Stimulated activated CD4-positive, alpha-beta T cell treated with anti-CD3 and anti-CD28 coated beads, TNF-alpha, amount 100 ng/mL, for 1 hour (primary cell): ENCODE measurements at places on chromosomes 16 and 17.

DNA sequence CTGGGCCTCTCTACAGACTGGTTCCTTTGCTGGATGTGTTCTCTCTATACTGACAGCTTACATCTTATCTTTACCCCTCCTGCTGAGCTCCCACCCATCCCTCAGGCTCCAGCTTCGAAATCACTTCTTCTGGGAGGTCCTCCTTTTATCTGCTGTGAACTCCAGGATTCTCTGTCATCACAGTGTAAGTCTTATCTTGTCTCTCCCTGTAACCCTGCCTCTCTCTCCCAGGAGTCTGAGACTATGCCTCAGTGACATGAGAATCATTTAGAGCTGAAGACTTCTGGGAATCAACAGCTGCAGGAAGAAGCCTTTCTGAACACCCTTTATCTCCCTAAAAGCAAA is 148.1 kb upstream of the HS3ST3A1 start:
- DNase-seq = no peak

DNA sequence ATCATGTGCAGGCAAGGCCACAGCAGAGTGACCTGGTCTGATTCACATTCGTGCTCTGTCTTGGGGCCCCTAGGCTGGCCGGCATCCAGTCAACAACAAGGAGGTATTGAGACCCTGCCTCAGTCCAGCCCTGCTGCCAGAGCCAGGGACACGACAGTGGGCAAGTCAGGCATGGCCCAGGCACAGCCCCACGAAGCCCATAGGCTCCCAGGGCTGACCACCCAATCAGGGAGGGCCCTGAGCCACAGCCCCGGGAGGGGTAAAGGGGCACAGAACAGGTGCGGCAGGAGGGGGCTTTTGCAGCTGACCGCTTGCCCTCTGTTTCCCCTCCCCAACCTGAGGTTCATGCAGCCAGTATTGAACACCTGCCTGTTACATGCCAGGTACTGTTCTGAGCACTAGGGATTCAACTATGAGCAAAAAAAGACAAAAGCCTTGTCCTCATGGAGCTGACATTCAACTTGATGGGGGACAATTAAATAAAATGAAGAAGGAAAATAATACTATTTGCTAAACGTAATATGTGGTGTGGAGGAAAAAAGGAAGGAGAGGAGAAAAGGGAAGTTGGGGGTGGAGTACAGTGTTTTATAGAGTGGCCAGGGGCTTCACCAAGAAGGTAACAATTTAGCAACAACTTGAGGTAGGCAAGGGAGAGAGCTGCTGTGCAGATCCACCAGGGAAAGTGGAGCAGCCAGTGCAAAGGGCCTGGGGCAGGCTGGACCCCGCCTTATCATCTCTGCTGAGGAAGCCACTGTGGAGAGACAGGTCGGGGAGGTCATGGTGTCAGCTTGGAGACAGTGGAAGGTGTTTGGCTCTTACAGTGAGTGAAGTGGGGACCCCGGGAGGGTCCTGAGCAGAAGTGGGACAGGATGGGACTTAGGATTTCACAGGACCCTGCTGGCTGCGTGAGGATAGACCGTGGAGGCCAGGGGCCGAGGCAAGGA is 6.1 kb downstream of the DRC3 start:
- DNase-seq = no peak

DNA sequence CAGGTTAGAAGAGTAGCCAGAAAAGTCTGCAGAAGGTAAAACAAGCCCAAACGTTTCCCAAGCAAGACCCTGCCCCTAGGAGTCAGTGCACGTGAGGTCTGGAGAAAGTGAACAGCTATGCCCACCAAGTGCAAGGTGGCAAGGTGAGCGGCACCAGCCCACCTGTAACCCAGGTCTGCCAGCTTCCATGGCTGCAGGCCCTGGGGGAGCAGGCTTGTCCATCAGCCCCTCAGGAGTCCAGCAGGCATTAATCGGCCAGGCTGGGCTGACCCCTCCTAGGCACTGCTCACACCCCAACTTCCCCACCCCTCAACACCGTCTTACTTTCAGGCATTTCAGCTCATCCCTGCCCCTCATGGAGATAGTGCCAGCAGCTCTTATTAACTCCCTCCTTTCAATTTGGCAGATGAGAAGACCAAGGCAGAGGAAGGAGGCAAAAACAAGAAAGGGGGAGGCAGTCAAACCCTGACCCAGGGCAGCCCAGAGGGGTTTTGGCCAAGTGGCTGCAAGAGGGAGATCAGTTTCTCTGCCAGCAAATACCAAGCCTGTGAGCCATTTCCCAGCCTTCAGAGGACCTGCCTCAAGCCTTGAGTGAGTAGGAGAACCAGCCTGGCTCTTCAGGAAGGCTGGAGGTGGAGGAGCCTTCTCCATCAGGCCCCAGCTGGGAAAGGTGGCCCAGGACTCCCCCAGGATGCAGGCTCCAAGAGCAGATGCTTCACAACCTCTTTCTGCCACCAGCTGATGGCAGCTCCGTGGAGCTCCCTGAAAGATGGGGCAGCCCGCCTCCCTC is 14.7 kb downstream of the BEAN1 start:
- no peak for DNase-seq

DNA sequence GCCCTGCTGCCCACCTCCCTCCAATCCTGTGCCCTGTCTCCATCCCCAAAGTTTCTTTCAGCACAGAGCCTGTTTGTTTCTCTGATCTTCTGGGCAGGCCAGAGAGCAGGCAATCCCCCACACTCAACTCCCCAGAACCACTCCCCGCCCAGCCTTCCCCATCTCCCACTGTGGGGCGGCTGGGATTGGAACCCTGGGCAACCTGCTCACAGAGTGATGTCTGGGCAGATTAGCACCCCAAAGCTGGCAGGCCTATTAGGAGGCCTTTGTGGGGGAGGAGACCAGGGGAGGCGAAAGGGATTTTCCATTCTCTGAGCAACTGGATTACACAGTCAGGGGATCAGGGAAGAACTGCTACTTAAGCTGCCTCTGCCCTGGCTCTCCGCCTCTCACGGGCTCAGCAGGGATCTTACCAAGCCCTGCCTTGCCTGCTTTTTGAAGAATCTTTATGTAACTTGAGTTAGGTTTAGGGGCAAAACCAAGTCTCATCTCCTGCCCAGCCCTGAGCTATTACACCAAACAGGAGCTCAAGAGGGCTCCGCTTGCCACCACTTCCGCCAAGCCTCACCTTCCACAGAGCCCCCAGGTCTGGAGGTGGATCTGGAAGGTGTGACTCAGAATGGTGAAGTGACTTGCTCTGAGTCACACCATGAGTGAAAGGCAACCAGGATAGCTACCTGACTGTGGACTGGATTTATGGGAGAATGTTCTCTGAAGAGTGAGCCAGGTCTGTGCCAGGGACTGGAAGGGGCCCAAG is 16.0 kb upstream of the LHX1 start:
- DNase-seq = no peak

DNA sequence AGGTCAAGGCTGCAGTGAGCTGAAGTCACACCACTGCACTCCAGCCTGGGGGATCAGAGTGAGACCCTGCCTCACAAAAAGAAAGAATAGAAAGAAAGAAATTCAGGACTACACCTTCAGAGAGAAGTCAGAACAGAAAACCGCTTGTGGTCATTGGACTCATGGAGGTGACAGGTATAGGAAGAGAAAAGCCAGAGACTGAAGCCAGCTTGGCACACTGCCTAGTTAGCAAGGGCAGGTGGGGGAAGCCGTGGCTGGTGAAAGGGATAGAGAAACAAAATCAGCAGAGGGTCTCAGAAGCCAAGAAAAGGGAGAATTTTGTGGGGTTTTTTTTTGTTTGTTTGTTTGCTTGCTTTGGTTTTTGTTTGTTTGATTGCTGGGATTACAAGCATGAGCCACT is 32.9 kb upstream of the SKAP1 start:
- no peak for DNase-seq

DNA sequence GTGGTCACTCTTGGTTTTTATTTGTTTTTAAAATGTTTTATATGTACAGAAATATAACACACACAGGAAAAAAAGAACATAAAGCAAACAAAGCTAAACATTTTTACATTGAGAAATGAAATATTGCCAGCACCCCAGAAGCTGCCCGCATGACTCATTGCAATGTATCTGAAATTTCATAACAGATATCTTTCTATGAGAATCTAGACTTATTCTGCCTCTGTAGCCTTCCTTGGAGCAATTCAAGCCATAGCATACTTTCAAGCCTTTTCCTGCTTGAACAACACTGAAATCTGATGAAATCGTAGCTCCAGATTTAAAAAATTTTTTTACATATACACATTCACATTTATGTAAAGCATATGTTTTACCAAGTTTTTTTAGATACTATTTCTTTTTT is 86.9 kb downstream of the RBBP6 start:
- DNase-seq = no peak

GRCh38 chr16:57614536-57614935 is 13.9 kb upstream of the ADGRG1 start:
- no peak for DNase-seq

DNA sequence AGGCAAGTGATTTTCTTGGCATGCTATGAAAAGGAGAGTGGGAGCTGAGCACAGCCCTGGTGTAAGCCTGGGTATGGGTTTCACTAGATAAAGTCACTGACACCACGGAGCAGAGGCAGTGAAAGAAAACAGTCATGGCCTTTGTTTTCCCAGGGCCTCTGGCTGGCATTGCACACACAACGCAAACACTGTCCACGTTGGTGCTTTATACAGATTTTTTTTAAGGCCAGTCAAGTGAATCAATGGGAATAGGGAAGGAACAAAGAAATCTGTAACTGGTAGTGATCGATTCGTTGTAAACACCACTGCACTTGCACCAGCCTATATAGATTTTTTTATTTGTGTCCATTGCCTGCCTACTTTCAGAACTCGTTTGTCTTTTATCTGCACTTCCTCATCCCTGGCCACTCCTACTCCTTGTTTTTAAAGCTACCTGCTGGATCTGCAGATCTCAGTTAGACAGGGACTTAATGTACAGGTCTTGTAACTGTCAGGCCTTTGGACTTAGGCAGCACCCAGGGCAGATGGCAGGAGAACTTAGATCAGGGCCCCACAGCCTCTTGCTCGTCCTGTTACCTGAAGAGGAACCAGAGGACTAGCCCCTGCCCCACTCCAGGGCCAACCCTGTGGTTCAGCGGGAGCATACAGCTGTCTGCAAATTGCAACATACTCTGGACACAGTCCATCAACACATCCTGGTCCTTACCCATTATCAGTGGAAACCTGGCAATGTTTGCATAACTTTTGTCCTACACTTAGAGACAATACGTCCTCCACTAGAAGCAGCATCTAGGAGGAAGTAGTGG is 10.6 kb upstream of the TMIGD1 start:
- DNase-seq = no peak
